ENCODE measurements at places on chromosomes 2 and 18.

- no peak for DNase-seq
Observed at GRCh38 chr2:239835056-239835455, 190.1 kb downstream of the NDUFA10 start.

GRCh38 chr18:50820901-50821520 lies 1.2 kb upstream of the MRO start:
- DNase-seq, result no peak

DNA sequence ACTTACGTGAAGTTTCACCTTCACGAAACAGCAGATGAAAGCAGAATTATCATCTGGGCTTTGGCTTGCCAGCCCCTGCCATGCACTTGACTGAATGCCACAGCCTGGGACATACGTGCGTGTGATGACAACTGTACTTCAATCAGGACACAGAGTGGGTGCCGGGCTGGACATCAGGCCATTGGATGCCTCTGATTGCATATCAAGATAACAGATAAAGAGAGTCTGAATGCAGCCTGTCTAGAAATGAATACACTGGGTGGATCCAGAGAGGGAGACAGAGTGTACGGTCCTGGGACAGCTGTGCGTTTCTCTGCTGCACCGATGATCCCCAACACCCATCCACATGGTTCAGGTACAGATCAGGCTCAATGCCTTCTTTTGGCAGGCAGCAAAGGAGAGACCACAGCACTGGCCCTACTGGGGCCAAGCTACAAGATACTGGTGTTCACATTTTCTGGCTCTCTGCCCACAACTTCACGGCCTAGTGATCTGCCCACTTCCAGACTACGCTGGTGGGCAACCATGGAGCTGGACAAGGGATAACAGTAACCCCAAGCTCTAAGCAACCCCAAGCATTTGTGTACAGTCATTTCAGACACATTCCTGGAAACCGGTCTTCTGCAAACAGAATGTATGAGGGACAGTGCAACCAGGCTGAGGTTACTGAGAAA lies 35.6 kb downstream of the FBLN7 start:
- no peak for DNase-seq

DNA sequence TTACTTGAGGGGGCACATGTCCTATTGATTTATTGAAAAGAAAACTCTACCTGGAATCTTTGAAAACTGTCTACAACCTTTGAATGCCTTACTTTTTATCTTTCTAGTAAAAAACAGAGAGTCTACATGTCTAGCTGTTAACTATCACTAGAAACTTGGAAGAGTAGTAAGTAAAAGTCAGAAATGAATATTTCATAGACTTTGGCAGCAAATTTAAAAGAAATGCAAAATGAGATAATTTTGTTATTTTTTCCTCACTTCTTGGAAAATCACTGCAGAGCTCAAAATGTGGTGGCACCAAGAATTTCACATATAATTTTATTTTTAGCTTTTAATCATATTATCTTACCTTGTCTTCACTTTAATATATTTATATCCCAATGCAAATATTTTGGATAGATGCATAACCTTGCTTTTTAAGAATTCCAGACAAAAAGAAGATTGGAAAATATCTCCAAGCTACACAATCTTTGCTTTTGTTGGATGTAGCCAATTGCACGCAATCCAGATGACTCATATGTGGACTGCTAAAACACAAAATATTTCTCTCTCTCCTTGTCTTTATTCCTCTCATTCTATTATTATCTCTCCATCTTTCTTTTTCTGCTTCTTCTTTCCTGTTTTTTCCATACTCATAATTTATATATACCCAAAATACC lies 92.2 kb upstream of the DSEL start:
- DNase-seq, result no peak

DNA sequence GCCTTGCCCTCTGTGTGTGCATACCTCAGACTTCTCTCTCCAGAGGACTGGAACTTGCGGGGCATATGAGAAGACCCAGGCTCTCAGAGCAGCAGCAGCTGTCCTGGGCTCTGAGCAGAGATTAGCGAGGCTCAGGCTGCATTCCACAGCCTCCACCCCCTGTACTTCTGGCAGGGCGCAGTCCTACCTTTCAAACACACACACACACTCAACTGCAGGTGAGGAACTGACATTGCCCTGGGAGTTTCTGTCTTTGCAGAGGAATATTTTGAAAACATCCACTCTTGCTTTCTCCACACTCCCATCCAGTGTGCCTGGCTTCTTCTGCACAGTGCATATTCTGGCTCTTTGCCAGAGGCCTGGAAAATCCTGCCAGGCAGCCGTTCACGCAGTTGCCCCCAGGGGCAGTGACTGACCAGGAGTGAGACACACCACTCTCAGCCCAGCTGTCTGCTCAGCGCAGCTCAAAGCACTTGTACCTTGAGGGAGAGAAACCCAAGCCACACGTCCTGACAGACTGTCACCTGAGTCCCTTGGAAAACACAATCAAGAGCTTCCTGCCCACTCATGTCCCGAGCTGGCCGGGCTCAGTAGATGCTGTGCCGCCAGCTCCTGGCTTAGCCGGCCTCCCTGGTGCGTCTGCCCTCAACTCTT lies 460.8 kb downstream of the RNF144A start:
- DNase-seq, result peak; percentile 47
